ENCODE measurements at places on chromosomes 5 and 9.

- DNase-seq = peak; percentile 15
Observed at GRCh38 chr9:129278391-129279237, 100.6 kb upstream of the IER5L start.

- DNase-seq = no peak
Observed at GRCh38 chr9:11742471-11742870, 950.7 kb upstream of the TYRP1 start.

GRCh38 chr9:84339962-84340361 is 596 bp downstream of the SLC28A3 start:
- DNase-seq = no peak

GRCh38 chr5:9335269-9335668 is 210.6 kb downstream of the SEMA5A start:
- no peak for DNase-seq

DNA sequence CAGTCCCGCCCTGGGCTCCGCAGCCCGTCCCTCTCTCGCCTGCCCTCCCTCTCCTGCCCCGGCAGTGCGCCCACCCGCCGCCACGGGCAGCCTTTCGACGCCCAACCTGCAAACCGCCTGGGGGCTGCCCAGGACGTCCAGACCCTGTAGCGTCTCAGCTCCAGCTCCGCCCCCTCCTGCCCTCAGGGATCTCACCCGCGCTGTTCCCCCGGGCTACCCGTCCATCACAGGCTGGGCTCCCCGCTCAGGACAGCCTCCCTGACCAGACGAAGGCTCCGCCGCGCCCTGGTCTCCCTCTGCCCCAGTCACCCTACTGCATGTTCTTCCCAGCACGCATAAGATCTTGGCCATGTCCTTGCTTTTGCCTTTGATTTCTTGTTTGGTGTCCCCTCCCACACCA is 1.4 kb downstream of the RASGEF1C start:
- no peak for DNase-seq

All from heart left ventricle (tissue), 16 donors.